Hippocampal formation (tissue), 2 donors: ENCODE measurements at places on chromosomes 2 and 18.

DNA sequence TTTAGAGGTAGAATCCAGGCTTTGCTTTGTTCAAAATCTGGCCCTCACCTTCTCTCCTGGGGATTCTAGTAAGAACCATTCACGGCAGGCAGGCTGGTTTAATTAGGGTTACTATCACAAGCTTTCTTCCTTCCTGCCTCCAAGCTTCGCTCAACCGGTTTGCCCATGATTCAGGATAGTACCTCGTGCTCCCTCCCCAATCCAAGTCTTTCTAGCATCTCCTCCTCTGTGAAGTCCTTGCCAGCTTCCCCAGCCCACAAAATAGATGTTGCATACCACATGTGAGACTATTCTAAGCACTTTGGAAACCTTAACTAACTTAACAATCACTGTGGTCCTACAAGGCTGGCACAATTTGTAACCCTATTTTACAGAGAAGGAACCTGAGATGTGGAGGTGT, 135.1 kb downstream of the SOCS6 start:
- DNase-seq: no peak

- DNase-seq: no peak
These were observed 20.8 kb downstream of the CCDC85A start for GRCh38 chr2:56204556-56204955.

GRCh38 chr2:133955169-133955568, 298.7 kb upstream of the MGAT5 start:
- no peak for DNase-seq

DNA sequence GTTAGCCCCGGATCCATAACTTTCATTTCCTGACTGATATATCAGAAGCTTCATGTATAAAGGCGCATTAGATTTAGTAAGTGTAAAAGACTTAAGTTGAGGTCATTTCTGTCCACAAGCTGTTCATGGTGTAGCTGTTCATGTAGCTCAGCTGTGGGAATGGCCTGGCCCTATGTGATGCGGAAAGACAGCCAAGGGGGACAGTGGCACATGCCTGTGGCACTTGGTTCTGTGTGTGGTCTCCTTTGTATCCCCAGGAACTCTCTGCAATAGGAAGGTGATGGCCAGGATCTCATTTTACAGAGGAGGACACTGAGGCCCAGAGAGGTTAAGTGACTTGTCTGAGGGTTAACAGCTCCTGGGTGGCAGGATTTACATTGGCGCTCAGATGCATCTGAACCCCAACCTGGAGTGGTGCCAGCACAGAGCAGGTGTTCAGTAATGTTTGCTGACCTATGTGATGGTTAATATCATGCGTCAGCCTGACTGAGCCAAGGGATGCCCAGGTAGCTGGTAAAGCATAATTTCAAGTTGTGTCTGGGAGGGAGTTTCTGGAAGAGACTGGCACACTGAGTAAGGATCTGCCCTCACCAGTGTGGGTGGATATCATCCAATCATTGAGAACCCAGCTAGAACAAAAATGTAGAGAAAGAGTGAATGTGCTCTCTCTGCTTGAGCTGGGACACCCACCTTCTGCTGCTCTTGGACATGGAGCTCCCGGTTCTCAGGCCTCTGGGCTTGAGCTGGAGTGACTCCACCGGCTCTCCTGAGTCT, 25.4 kb downstream of the HPCAL1 start:
- no peak for DNase-seq

DNA sequence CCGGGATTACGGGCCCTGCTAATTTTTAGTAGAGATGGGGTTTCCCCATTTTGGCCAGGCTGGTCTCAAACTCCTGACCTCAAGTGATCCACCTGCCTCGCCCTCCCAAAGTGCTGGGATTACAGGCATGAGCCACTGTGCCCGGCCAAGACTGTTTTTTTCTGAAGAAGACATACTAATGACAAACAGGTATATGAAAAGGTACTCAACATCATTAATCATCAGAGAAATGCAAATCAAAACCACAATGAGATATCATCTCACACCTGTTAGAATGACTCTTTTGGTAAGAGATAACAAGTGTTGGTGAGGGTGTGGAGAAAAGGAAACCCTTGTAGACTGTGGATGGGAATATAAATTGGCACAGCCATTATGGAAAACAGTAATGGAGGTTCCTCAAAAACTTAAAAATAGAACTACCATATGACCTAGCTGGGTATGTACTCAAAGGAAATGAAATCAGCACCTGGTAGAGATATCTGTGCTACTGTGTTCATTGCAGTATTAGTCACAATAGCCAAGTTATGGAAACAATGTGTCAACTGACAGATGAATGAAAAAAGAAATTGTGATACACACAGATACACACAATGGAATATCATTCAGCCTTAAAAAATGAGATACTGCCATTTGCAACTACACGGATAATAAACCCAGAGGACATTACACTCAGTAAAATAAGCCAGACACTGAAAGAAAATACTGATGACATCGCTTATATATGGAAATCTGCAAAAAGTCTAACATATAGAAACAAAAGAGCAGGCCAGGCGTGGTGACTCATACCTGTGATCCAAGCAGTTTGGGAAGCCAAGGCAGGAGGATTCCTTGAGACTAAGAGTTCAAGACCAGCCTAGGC, 20.8 kb downstream of the SOS1 start:
- DNase-seq: no peak

DNA sequence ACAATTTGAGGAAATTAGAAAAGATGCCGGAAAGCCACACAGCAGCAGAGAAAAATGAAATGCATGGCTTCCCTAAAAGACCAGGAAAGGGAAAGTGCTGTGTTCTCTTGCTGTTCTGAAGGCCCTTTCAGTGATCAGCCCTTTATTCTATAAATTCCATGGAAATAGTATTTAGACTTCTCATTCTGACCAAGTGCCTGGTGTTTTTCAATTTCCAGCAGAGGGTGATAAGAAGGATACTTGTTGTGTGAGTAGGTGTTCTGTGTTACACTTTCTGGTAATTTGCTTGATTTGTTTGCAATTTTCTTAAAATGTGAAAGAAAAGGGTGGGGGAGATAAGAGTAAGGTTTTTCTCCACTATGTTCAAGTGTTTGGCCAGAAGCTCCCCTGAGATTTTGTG, 504.5 kb downstream of the IRS1 start:
- no peak for DNase-seq

DNA sequence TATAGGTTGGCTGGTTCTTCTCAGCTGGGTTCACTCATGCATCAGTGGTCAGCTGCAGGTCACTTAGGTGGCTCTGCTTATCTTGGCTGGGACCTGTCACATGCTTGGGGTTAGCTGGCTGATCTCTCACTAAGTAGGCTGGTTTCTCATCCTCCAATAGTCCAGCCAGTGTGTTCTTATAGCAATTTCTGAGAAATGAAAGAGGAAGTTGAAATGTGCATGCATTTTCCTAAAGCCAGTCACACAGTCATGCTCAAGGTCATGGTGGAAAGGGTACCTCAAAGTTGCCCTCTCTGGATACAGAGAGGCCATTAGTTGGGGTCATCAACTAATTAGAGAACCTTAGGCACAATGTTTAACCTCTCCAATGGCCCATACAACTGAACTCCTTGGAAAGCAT, 64.4 kb downstream of the KLHL29 start:
- DNase-seq: no peak

DNA sequence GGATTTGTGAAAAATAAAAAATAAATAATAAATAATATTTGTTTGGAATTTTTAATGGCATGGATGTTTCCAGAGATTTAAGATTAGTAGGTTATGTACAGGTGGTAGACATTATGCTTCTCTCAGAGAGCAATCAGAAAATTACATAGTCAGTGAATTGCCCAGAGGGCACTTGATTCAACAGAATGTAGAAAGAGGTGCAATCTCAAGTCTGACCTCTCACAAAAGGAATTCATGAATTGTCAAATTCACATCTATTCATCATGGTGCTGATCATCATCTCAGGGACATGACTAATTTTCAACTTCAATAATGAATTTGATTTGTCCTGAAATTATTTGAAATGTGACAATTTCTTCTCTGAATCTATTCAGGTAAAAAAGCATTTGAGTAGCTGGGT, 172.5 kb downstream of the PDE11A start:
- no peak for DNase-seq

DNA sequence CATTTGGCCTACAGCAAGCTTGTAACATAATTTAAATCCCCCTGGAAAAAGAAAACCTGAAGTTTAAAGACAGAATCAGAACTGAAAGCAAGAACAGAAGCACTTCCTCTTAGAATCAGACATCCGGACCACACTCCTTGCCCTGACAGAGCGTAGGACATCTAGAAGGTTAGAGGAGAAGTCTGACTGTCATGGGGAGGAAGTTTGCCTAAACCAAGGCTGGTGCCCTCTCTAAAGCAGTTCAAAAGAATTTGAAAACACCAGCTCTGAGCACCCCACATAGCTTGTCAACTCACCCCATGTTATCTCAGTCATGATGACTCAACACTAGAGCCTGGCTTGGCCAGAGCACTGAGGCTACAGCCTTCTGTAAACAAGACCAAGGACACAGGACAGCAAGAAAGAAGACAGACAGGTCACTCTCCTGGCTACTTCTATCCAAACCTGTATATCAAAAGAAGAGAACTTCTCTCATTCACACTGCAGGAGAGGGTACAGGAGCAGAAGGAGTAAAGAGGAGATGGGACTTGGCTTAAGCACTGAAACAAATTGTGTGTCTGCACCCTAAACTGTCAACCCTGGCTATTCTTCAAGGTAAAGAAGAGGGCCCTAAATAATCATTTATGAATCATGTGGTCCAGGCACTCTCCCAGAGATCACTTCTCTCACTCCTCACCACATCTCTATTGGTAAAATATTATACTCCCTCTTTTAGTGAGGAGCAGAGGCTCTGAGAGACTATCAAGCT, 198.6 kb downstream of the MEMO1 start:
- peak; percentile 1 for DNase-seq

- DNase-seq: peak; percentile 55
These were observed 1.1 kb downstream of the TLK1 start for GRCh38 chr2:171159372-171160118.

DNA sequence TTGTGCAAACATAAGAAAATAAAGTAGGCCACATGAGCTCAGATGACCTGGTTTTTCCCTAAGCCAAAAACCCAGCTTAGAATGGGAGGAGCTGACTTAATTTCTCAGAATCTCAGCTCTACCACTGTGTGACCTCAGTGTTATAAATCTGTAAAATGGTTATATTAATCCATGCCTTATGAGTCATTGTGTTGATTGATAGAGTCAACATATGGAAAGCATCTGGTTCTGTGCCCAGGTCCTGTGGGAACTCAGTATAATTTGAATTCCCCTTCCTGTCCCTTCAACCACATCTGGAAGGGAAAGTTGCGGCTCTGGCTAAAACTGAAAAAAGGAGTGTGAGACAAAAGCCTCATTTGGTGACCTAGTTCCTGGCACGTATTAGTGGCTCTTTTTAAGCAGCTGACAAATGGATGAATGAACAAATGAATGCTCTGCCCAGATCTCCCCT, 25.7 kb downstream of the TMEM177 start:
- DNase-seq: no peak

- no peak for DNase-seq
These were observed 119.0 kb upstream of the KLHL14 start for GRCh38 chr18:32891797-32892196.

- no peak for DNase-seq
These were observed 57.2 kb upstream of the RTN4 start for GRCh38 chr2:55107436-55107835.

DNA sequence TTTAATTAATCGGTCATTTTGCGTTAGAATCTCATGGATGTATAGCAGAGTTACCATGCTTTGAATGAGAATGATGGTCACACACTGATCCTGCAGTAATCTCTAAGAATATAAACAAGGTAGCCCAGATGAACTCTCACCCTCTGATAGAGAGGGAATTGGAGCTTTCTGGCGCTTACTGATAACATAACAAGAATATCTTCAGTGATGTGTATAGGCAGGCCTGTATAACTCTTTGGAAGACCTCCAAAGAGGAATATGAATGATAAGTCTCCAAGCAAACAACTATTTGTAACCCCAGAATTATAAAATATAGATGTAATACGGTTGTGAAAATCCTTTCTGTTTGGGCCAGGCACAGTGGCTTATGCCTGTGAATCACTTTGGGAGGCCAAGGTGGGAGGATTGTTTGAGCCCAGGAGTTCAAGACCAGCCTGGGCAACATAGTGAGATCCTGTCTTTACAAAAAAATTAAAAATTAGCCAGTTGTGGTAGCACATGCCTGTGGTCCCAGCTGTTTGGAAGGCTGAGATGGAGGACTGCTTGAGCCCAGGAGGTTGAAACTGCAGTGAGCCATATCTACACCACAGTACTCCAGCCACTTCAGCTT, 52.5 kb upstream of the LTBP1 start:
- no peak for DNase-seq

DNA sequence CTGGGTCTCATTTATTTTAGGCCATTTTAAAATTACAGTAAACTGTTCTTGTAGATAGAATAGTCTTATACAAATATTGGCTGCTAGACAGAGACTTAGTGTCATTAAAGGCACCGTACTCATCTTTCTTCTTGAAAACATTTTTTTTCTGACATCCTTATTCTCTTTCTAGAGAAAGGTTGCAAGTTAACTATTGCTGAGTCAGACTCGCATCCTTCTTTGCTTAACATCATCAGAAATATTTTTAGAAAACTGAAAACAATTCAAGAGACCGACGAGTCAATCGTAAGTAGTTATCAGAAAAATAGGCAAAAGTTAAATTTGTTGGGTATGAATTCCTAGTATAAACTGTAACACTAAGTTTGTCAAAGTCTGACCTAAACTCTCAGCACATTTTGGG, 72.2 kb downstream of the HNMT start:
- no peak for DNase-seq

- DNase-seq: peak; percentile 13
These were observed 110.4 kb upstream of the RAB27B start for GRCh38 chr18:54717673-54718407.

DNA sequence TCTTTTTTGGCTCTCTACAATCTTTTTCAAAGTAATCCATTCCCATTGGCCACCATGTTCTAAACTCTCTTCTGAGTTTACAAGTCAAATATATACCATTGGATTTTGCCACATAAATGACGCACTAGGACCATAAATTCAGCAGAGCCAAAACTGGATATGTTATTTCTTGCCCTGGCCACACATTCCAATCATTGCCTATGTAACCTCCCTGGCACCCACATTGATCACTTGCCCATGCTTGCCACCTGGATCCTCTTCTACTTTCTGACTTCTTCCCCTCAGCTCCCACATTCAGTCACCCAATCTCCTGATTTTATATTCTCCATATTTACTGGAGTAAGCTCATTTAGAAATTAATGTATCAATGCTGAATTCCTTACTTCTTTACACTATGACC, 5.1 kb upstream of the ZC3H15 start:
- DNase-seq: no peak

GRCh38 chr2:227052879-227053278, 111.1 kb downstream of the COL4A4 start:
- no peak for DNase-seq

DNA sequence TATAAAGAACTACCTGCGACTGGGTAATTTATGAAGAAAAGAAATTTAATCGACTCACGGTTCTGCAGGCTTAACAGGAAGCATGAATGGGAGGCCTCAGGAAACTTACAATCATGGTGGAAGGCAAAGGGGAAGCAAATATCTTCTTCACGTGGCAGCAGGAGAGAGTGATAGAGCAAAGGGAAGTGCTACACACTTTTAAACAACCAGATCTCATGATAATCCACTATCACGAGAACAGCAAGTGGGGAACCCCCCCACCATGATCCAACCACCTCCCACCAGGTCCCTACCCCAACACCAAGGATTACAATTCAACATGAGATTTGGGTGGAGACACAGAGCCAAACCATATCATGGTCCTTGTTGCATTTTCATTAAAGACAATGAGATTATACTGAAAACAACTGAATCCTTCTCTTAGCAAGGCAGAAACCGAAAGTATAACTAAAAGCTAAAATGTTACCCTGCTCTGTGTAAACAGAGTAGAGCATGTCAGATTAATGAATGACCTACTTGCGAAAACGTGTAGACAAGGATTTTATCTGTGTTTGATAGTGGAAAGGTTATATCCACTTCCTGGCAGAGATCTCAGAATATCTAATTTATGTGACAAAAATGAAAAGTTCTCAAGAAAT, 60.1 kb upstream of the RBBP8 start:
- no peak for DNase-seq
